Activated naive CD4-positive, alpha-beta T cell treated with anti-CD3 and anti-CD28 coated beads, Interleukin-2, amount 10 ng/mL, durations not matched to agents 7 days and 5 days (primary cell): ENCODE measurements at places on chromosomes 12 and 14.

GRCh38 chr14:102164241-102164641, 24.5 kb downstream of the WDR20 start:
- DNase-seq: no peak

- no peak for DNase-seq
Measured at GRCh38 chr12:88805286-88805685, 225.0 kb upstream of the KITLG start.

- DNase-seq: no peak
Measured at GRCh38 chr12:91973813-91974212, 171.8 kb downstream of the BTG1 start.

DNA sequence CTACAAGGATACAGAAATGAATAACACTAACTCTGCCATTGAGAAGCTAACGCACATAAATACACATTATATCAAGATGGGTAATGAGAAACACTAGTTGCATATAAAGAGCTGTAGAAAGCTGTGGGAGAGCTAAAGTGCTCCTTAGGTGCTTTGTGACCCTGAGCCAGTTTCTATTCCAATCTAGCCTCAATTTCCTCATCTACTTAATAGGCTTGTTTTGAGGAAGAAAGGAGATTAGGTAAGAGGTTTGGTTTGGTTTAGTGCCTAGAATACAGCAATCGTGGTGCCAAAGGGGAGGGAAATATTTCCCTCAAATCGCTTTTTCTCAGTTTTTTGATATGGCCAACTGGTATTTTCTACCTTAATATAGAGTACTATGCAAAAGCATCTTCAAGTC, 994 bp downstream of the SRP54 start:
- DNase-seq: no peak

- no peak for DNase-seq
Measured at GRCh38 chr12:123142518-123142840, 8.4 kb downstream of the PITPNM2 start.

GRCh38 chr14:38078393-38078792, 129.3 kb upstream of the SSTR1 start:
- DNase-seq: peak; percentile 70
